ENCODE measurements at places on chromosomes 4 and X.

- no peak for DNase-seq
Observed at GRCh38 chrX:15072880-15073279, 197.0 kb downstream of the ASB9 start.

DNA sequence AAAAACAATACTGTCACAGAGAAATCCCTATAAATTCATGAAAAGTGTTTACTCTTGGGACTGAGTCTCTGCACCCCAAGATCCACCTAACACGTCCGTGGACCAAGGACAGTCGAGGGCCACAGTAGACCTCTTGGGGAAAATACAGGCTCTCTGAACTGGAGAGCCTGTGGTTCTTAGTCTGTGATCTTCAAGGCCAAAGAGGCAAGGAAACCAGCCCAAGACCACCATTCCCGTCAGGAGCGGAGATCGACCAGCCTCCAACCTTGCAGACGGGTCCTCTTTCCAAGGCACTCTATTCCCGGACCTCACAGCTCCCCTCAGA lies 1.6 kb upstream of the APBB2 start:
- no peak for DNase-seq

DNA sequence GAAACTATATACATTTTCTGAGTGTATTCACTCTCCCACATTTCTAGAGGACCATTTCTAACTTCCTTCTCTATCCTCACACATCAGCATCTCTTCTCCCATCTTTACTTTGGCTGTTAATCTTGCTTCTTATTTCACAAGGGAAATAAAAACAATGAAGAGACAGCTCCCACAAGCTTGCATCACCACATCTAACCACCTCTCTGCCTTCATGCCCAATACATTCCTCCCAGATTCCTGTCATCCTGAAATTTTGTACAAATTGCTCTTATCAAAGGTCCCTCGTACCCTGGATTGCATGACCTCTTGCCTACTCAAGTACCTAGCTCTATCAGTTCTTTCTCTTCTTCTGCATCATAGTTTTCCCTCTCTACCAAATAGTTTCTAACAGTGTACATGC lies 215.2 kb downstream of the ANTXR2 start:
- DNase-seq = no peak

- DNase-seq = no peak
Observed at GRCh38 chr4:137065311-137065710, 467.0 kb downstream of the PCDH18 start.

GRCh38 chr4:167897116-167897515 lies 195.2 kb upstream of the ANXA10 start:
- DNase-seq = no peak

DNA sequence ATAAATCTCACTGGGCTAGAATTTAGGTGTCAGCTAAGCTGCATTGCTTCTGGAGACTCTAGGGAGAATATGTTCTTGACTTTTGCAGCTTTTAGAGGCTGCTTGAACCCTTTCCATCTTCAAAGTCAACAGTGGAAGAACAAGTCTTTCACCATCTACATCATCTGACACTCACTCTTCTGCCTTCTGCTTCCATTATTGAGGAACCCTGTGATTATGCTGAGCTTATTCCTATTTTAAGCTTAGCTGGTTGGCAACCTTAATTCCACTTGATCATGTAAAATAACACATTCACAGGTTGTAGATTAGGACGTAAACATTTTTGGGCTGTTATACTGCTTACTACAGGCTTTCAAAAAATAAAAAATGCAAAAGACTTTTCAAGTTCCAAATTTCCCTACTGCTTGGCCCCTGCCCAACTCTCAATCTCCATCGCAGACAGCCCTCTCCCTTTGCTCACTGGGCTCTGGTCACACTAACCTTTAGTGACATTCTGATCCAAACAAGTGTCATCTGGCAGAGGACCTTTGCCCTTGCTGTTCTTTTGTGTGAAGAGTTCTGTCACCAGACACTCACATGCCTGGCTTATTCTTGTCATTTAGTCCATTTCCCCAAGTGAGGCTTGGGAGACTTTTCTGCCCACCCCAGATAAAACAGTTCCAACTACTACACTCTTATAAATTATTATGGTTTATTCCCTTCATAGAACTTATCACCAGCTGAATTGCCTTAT lies 1056.0 kb downstream of the STIM2 start:
- DNase-seq = no peak

Measured in aorta (tissue), 5 donors.